ENCODE measurements at places on chromosomes 5 and 9.

DNA sequence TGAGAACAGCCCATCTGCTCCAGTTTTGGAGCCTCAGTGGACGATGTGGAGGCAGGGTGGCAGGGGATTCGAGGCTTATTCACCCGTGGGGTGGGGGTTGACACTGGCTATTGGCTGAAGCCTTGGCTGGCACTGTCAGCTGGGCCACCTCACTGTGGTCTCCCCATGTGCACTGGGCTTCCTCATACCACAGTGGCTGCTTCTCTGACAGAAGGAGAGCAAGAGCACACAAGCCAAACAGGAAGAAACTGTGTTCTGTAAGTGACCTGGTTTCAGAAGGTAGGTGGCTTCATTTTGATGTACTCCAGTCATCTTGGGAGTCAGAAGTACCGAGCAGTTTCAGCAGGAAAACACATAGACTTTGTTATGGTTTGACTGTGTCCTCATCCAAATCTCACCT, 24.7 kb upstream of the CTNND2 start:
- no peak for DNase-seq

DNA sequence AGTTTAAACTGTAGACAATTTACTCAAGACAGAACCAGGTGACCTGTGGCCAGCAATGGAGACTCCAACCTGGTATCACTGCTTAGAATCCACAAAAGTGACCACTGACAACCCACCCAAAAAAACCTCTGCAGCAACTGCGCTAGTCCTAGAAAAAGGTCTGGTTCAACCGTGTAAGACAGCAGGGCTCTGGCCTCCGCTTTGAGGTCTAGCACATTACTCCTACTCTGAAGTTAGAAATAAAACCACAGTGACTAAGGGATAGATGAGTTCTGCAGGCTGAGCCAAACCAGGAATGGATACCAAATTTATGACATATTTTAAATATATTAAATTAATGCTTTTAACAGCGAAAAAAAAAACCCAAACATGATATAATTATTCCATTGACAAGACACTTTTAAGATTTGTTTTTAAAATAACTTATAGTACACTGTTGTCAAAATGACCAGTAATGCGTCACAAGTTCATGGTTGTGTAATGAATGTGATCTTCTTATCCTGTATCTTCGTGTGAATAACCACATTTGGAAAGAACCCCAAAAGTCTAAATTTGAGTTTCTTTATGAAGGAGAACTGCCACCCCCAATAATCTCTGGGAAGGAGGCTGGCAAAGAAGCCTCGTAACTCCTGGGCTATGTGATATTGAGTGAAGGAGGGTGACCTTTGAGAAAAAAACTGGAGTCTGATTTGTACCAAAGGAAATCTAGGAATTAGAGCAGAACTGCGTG, 101.9 kb upstream of the SLC44A1 start:
- DNase-seq: no peak

- peak; percentile 26 for DNase-seq
Measured at GRCh38 chr5:80069918-80070318, 34.8 kb downstream of the THBS4 start.

DNA sequence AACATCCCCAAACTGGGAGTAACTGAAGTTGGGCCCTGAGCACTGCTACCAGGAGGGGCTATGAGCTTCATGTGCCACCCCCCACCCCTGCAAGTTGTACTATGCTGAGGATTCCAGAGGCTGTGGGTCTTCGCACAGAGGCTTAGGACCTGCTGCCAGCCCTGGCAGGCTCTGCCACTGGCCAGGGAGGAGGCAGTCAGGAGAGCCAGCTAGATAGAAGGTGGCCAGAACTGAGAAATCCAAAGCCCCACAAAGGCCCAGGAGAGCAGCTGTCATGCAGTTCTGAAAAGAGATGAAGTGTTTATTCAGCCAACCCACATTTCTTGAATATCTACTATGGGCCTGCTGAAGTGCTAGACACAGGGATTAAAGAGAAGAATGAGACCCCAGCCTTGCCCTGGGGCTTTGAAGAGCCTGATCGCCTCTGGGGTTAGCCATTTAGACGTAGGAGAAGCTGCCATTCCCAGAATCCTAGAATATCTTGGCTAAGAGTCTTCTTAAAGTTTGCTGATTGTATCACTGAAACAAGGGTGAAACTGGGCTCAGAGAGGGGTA, 1.4 kb downstream of the ALAD start:
- DNase-seq: no peak

DNA sequence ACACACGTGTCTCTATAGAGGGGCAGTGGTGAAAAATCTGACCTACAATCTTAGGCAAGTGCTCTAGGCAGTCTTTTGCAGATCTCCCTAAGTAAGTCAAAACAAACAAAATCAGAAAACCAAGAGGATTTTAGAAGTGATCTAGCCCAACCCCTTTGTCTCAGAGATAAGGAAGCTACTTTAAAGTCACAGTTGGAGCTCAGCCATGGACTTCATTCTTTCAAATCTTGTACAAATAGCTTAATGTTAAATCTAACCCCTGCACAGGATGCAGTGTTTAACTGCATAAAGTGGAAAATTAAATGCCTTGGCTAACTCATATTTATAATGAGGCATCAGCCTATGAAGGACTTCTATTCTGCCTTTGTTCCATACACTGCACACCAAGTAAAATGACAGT, 135.1 kb upstream of the RFX3 start:
- DNase-seq: peak; percentile 10

GRCh38 chr9:7033076-7034045, 275.6 kb downstream of the KDM4C start:
- DNase-seq: no peak

DNA sequence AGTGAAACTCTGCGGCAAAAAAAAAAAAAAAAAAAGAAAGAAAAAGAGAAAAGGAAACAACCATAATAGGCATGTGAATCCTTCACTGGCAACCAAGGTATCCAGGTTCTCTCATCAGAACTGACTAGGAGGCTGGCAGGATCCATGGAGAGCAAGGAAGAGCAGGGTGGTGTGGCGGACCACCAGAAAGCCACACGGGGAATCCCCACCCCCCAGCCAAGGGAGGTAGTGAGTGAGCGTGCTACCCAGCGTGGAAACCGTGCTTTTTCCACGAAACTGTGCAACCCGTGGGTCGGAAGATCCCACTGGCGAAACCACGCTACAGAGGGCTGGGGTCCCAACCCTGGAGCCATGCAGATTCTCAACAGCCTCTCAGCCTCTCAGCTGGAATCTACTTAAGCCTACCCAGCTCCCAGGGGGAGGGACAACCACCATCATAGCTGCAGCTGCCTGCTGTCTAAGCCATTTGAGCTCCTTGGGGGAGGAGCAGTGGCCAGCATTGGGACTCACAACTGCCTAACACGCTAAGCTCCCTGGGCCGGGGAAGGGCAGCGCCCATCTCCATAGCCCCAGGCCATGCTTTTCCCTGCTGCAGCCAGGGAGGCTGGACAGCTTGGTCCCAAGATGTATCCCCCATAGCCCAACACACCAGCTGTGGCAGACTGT, 91.6 kb downstream of the PRELID2 start:
- no peak for DNase-seq

GRCh38 chr5:106699198-106699597, 971.5 kb downstream of the EFNA5 start:
- no peak for DNase-seq

DNA sequence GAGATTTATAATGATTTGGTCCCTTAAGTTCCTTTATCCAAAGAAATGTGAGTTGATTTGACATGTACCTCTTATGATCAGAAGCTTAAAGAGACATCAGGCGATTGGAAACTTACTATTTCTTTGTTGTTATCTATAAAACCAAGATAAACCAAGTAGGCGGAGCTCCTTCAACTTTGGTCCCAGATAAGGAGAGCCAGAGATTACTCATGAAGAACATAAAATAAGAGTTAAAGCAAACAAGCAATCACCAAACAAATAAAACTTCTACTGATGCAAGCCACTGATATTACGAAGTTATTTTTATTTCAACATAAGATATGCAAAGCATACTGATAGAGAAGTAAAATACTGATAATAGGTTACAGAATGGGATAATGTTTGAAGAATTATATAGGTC, 141.5 kb upstream of the CDH18 start:
- DNase-seq: no peak

DNA sequence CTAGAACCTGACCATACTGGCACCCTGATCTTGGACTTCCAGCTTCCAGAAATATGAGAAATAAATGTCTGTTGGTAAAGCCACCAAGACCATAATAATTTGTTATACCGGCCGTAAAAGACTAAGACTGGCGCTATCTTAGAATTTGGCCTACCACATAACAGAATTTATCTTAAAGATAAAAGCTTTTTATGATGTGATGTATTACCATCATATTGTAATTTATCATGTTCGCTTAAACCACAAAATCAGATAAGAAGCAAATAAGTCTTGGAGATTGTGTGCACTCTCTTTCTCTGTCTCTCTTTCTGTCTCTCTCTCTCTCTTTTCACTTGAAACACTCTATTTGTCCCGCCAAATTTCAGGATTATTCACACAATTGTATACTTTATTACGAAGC, 35.6 kb downstream of the FST start:
- DNase-seq: no peak

GRCh38 chr9:132485393-132485792, 75.4 kb downstream of the CFAP77 start:
- DNase-seq: no peak

DNA sequence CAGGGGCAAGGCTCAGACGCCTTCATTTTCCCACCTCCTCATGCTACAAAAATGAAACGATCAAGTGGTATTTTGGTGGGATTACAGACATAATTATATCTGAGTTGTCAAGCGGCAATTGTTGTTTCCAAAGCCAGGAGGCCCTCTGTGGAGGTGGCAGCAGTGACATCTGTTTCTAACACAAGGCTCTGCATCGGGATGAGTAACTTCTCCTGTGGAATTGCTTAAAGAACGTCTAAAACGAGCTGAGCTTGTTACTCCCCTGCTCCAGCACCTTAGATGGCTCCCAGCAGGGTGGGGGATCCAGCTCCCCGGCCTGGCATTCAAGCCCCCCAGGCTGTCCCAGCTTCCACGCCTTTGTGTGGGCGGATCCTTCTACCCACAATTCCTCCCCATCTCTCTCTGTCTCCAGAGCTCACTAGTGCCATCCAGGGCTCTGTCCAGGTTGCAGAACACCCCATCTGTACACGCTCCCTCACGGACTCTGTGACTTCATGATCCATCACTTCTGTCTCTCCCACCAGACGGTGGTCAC, 36.8 kb downstream of the DAB2IP start:
- no peak for DNase-seq

- no peak for DNase-seq
Measured at GRCh38 chr9:36143245-36143641, 6.7 kb downstream of the GLIPR2 start.

DNA sequence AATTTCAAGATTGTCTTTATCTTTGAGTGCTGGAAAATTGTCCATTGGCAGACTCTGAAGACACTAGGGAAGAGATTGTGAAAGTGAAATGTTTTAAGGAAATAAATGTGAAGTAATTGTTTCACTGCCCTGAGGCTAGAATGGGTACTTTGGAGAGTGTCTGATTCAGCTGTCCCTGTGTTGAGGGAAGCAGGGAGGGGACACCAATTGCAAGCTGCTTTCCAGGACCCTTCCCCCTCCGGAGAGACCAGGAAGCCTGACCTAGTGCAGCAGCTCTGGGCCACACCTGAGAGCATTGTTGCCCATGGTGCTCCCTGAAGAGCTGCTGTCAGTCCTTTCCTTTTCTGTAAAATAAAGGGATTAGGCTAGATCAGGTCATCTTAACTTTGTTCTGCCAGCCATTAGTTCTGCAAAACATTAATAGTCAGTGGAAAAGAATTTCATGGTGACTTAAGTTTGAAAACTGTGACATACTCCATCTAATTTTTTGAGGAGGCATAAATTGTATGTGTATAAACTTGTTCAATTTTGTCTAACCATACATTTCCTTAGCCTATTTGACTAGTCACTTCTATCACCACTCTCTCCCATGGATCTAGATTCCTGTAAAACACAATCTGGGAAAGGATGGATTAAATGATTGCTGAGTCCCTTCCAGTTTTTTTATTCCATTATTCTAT, 18.8 kb downstream of the MAP1B start:
- DNase-seq: no peak

DNA sequence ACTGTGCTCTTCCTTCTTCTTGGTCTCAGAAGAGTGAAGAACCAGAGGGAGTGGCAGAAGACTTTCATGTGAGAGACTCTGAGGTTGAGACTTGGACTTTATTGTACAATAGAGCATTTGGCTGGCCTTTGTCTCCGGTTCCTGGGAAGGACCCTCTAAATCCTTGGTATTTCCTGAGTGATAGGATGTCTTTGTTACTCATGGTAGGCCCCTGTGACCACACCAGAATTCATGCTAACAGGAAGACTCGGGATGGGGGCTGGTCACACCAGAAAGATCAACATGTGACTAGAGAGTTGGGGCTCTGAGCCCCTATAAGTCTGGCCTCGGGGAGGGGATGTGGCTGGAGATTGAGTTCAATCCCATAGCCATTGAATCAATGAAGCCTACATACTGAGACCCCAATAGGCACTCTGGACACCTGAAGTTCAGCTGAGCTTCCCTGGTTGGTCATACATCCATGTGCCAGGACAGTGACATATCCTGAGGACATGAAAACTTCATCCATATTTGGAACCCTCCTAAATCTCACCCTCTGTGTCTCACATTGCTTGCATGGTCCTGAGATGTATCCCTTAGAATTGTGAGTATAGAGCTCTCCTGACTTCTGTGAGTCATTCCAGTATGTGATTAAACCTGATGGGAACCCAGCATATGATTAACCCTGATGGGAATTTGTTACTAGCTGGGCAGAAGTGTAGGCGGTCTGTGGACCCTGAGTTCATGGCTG, 201.7 kb downstream of the GADD45G start:
- no peak for DNase-seq

- DNase-seq: no peak
Measured at GRCh38 chr5:139374909-139375308, 8.2 kb downstream of the SLC23A1 start.

- DNase-seq: no peak
Measured at GRCh38 chr9:107178293-107178692, 104.8 kb upstream of the RAD23B start.

GRCh38 chr9:84139296-84140070, 158.9 kb downstream of the RMI1 start:
- no peak for DNase-seq

DNA sequence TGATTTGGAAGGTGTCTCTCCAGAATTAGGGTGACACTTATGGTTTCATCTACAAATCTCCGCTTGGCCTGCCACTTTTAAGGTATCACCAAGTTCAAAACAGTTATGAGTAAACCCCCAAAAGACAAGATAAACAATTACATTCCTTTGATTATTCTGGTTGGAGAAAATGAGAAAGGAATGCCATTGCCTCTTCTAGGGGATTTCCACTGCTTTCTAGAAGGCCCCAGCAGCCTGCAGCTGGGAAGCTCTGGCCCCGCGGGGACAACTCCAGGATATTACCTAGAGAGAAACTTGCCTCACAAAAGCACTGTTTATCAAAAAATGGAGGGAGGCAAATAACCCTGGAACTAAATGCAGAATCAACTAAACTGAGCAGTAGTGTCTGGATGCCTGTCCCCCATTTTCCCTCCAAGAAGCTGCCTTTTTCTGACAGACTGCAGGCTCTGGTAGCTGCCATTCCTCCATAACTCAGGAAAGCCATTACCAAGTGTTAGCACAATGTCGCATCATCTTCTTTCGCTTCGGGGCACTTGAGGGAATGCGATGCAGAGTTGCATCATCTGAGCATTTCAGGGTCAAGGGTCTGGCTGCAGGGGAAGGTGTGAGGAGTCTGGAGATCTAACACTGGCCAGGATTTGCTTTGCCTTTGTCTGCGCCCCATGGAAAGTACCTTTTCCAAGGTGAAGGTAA, 71.5 kb upstream of the PLPP6 start:
- DNase-seq: no peak

GRCh38 chr9:137176302-137177182, 4.7 kb upstream of the TMEM210 start:
- no peak for DNase-seq
